ENCODE measurements at places on chromosomes 12 and 14.
A peak's percentile ranks its signal among the peaks of the same experiment; 100 is the strongest.

DNA sequence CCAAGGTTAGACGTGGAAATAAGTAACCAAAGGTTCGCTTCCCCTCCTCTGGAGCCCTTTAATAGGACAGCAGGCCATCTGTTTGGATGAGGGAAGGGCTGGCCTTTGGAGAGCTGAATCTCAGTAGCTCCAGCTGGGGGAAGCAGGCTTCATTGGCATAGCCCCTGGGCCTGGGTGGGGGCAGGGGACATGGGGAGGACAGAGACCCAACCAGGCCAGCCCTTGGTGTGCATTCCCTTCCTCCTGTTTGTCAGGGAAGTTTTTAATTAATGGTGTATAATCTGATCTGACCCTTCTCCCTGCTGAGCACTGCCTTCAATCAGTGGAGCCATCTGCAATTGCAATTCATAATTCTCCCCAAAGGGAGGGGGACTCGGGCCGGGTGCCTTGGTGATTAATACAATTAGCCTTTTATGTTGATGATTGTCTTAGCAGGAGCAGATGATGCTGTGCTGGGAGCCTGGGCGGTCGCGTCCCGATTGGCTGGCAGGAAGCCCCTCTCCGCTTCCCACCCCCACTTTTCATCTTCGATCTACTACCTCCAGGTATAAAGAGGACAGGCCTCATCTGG is 6.4 kb downstream of the AQP6 start:
- DNase-seq = no peak

GRCh38 chr14:51931308-51931707 is 58.0 kb upstream of the RTRAF start:
- no peak for DNase-seq

DNA sequence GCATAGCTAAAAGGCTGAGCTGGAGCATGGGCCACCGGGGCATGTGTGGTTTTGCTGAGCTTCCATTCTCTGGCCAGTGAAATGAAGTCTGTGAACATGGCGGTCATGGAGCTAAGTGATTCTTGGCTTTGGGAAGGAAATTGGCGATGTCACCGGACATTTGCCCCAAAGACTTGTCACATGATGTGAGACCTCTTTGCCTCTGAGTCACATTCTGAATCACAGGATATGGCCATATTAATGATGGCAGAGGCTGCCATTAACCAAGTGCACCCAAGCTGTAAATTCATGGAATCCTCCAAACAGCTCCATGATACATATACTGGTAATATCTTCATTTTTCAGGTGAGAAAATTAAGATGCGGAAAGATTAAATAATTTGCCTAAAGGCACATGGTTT is 27.4 kb upstream of the BATF start:
- no peak for DNase-seq

DNA sequence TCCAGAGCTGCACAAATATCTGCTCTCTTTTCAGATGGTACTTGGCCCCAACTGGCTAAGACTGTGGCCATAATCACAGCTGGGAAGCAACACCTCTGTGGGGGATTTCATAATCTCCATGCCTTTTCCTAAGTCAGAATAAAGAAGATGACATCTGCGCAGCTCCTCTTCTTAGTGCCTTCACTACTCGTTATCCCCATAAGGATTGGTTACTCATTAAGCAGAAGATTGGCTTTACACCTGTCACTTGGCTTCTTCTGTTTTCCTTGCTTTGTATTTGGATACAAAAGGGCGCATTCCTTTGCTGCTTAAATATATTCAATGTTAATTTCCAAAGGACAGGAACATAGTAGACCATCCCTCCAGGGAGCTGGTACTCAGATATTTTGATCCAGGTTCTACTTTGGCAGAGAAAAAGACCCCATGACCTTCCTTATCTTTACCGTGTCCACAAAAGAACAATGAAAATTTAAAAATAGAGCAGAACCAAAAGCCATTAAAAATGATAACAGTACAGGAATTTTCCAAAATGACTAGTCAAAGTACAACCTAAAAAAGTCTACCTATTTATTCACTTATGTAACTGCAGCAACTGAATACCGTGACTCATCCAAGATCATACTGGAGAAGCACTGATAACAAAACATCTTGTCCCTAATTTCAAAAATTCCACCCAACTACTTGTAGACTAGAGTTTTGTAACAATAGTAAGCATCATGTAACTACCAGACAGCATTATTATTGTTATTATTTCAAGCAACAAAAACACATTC is 352.3 kb upstream of the TMPO start:
- DNase-seq = no peak

DNA sequence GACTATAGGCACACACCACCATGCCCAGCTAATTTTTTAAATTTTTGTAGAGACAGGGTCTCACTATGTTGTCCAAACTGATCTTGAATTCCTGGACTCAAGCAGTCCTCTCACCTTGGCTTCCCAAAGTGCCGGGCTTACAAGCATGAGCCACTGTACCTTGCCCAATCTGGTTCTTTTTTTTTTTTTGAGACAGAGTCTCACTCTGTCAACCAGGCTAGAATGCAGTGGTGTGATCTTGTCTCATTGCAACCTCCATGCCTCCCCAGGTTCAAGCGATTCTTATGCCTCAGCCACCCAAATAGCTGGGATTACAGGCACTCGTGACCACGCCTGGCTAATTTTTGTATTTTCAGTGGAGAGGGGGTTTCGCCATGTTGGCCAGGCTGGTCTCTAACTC is 15.4 kb downstream of the MRPL42 start:
- DNase-seq = no peak

- no peak for DNase-seq
These were observed 19.6 kb downstream of the APOBEC1 start for GRCh38 chr12:7646178-7646475.

- DNase-seq = no peak
These were observed 12.5 kb upstream of the INF2 start for GRCh38 chr14:104676694-104677511.

- DNase-seq = no peak
These were observed 150.3 kb upstream of the PRKD1 start for GRCh38 chr14:30077946-30078345.

DNA sequence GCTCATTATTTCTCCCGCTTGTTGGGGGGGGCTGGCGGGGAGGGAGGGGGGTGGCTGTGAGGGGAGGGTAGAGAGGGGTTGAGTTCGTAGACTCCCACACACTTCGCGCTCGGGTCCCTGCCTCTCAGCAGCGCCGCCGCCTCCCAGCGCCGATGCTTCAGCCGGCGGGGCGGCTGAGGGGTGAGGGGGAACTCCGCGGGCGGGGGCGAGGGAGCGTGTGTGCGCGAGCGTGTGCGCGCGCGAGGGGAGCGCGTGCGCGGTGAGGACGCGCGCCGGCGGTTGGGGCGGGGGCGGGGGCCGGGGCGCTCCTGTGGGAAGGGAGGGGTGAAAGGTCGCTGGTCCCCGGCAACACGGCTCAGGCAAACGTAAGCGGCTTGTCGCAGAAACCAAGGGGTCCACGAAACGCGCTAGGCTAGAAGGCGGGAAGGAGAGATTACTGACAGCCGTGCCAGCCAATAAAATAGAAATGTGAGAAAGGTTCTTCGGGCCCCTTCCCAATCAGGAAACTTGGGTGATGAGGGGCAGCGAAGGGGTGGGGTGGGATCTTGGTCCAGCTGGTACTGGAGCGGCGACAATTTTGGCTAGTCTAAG is 343 bp upstream of the NOVA1 start:
- no peak for DNase-seq

DNA sequence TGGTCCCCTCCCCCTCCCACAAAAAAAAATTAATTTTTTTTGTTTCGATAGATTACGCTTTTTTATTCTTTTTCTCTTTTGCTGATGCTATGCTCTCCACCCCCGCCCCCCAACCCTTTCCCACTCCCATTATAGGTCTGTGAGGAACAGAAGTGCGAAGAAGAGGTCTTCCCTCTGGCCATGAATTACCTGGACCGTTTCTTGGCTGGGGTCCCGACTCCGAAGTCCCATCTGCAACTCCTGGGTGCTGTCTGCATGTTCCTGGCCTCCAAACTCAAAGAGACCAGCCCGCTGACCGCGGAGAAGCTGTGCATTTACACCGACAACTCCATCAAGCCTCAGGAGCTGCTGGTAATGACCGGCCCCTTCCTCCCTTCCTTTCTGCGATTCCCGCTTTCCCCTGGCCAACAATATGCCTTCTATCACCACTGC is 2.3 kb downstream of the CCND2 start:
- no peak for DNase-seq

DNA sequence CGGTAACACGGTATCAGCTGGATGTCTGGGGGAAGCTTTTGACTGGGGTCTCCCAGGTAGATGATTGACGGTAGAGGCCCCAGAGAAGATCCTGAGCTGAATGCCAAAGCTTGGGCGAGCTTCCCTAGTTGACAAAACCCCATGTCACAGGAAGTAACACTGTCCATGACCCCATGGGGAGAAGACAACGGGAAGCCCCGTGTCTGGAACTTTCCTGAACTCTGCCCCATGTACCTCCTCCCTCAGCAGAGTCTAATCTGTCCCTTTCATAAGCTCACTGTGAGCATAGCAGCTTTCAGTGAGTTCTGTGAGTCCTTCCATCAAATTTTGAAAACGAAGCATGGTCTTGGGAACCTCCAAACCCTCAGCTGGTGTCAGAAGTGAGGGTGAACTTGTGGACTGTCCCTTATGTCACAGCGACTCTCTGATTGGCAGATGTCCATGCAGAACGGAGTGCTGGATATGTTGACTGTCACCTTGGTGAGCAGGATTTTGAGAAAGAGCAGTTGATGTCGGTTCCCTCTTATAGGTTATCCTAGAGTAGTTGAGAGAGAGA is 29.7 kb upstream of the BEGAIN start:
- DNase-seq = no peak

GRCh38 chr14:93878871-93879270 is 48.3 kb upstream of the FAM181A start:
- no peak for DNase-seq

- no peak for DNase-seq
These were observed 3.7 kb upstream of the RNASE9 start for GRCh38 chr14:20564501-20564997.

GRCh38 chr14:67675219-67675582 is 769 bp upstream of the VTI1B start:
- DNase-seq = no peak

DNA sequence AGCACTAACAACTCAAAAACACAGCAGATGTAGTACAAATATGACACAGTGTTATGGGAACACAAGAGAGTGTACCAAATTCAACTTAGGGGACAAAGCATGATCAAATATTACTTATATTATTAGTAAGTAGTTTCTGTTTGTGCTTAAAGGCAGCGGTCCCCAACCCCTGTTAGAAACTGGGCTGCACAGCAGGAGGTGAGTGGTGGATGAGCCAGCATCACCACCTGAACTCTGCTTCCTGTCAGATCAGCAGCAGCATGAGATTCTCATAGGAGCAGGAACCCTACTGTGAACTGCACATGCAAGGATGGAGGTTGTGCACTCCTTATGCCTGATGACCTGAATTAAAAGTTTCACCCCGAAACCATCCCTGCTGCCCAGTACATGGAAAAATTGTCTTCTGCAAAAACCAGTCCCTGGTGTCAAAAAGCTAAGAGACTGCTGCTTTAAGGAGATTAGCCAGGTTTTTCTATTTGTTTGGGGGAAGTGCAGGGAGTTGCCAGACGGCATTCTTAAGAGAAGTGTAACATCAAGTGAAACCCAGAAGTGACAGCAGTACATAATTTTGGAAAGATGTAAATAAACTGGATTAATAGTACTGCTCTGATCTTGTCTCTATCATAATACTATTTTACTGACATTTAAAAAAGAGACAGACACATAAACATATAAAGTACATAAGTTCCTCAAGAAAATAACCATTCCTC is 26.7 kb downstream of the GTF2A1 start:
- no peak for DNase-seq

GRCh38 chr14:59020382-59020781 is 168.1 kb upstream of the DAAM1 start:
- no peak for DNase-seq

GRCh38 chr12:122354958-122355641 is 67.4 kb downstream of the CLIP1 start:
- DNase-seq = no peak

DNA sequence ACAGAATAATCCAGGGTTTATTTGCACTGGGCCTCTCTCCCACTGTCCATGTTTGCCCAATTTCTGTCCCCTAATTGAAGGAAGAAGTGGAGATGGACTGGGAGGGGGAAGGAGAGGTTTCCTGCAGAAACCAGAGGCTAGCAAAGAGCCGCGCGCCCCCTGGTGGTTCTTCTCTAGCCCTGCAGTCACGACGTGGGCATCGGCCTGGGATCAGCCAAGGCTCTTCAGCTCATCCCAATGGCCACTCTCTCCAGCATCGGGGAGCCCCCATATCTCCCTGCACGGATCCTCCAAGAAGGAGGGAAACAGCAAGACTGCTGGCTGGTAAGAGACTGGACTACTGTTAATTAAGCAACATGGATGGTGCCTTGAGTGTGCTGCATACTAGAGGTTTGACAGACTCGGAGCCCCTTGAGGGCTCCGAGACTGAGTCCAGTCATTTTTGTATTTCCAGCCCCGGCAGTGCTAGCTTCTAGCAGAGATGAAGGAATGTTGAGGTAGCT is 18.7 kb downstream of the ZBTB39 start:
- peak; percentile 73 for DNase-seq

DNA sequence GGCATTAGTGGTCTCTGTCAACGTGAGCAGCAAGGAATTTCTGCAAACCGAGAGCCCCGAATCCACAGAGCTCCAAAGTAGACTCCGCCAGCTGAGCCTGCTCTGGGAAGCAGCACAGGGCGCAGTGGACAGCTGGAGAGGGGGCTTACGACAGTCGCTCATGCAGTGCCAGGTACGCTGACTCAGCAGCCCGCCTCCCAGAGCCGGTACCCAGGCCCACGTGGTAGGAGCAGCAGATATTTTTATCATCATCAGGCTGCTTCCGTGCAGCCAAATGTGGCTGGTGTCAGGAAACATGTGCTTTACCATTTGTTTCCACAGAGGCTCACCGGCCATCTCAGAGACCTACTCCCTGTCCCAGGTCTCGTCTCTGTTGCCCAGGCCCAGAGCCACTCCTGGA is 73.7 kb downstream of the ESR2 start:
- DNase-seq = no peak
